ENCODE measurements at places on chromosomes 5 and 9. TPM values are rescaled to one million over a fixed set of nuclear protein-coding genes. Genes with fewer than 3 reads are reported as not detected.

Gene CLTB
- 60.6 TPM for total RNA-seq

Gene FCN1
- total RNA-seq: 22.7 TPM

DNA sequence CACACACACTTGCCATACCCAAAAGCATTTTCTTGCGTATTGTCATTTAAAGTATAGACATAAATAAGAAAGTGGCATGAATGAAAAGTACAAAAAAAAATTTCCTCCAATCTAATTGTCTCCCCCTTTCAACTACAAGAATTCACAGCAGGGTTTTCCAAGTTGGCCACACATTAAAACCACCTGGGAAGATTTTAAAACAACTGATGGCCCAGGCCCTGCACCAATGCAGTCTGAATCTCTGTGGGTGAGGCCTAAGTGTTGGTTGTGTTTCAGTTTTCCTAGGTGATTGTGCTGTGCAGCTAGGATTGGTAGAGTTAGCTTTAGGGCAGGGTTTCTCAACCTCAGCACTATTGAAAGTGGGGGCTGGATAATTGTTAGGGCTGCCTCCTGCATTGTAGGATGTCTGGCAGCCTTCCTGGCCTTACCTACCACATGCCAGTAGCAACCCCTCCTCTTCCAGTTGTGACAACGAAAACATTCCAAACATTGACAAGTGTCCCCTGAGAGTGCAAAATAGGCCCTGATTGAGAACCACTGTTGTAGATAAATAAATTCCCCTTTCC is 337.1 kb downstream of the KIAA0825 start:
- H3K4me1 ChIP-seq: no peaks in the 10 kb centered on the region
- DNase-seq: no peak
- no peaks in the 10 kb centered on the region for H3K27me3 ChIP-seq
- H3K4me3 ChIP-seq: no peak overlapping the region
- H3K36me3 ChIP-seq: no peaks in the 10 kb centered on the region

GRCh38 chr5:39146831-39147540 is 72.4 kb downstream of the FYB1 start:
- no peaks in the 10 kb centered on the region for H3K27me3 ChIP-seq
- DNase-seq: no peak
- H3K4me1 ChIP-seq: peaks cover 2% of the 10 kb centered on the region

Gene PCDHA9
- total RNA-seq: not detected

DNA sequence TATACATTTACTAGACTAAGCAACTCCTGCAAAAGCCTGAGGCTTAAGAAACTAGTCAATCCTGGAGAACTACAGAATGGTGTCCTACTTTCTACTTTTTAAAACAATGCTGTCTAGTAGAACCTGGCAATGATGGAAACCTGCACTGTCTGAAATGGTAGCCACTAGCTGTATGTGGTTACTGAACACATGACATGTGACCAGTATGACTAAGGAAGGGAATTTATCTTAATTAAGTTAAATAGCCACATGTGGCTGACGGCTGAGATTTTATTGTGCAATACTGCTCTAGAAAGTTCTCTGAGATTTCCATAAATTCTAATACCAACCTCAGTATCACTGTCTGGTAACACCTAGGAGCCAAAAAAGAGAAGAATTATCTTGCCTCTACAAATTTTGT is 44.9 kb upstream of the RAPGEF6 start:
- peaks cover 38% of the 10 kb centered on the region for H3K36me3 ChIP-seq
- H3K27ac ChIP-seq: no peak overlapping the region
- no peaks in the 10 kb centered on the region for H3K27me3 ChIP-seq

- H3K4me1 ChIP-seq: no peaks in the 10 kb centered on the region
- H3K4me3 ChIP-seq: no peak overlapping the region
- no peaks in the 10 kb centered on the region for H3K27me3 ChIP-seq
- H3K36me3 ChIP-seq: no peaks in the 10 kb centered on the region
- DNase-seq: no peak
- no peak overlapping the region for H3K27ac ChIP-seq
Observed at GRCh38 chr5:100311806-100312205, 223.4 kb upstream of the FAM174A start.

Gene PTGS1
- total RNA-seq: 9.2 TPM
